ENCODE measurements at places on chromosomes 12 and 14. TPM values are rescaled to one million over a fixed set of nuclear protein-coding genes. Genes with fewer than 3 reads are reported as not detected.

GRCh38 chr12:123850246-123851134 lies 88.4 kb downstream of the DNAH10 start:
- H3K27ac ChIP-seq = no peak overlapping the region
- no peak overlapping the region for H3K4me3 ChIP-seq
- no peaks in the 10 kb centered on the region for H3K4me1 ChIP-seq
- H3K27me3 ChIP-seq = no peaks in the 10 kb centered on the region

DNA sequence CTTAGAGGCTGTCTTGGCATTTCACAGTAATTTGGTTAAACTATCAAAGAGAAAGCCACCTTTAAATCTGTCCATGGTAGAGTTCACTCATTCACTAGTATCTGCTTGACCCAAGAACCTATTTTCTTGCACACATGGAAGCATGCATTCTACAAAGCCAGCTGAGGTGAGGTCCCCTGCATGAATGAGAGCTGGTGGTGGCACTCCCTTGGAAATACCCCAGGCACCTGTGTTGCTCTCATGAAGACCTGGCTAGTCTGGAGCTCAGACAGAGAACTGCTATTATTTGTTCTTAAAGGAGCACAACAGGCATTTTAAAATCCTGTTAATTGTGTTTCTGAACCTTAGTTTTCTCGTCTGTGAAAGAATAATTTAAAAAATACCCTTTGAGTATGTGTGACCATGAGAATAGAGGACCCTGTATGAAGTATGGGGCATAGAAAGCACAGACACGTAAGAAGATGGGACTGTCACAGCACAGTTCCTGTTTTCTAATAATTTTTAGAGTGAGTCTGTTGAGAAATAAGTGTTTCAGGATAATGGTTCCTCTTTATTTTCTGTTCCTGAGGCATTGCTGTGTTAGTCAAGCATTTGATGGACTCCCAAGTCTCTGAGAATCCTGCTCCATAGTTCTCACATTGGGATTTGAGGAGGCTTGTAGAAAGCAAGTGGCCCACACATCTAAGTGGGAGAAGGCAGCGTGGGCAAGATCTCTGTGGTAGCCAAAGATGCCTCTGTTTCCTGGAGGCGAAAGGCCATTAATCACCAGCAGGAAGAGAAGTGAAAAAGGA lies 10.9 kb downstream of the RGS6 start:
- DNase-seq = no peak
- H3K27ac ChIP-seq = no peak overlapping the region
- H3K4me3 ChIP-seq = no peak overlapping the region
- H3K27me3 ChIP-seq = no peaks in the 10 kb centered on the region
- H3K4me1 ChIP-seq = no peaks in the 10 kb centered on the region

- peak overlapping the region; percentile 82 for H3K27ac ChIP-seq
- H3K4me1 ChIP-seq = peaks cover 45% of the 10 kb centered on the region
- H3K27me3 ChIP-seq = no peaks in the 10 kb centered on the region
Observed at GRCh38 chr12:6963791-6964413, 6.6 kb downstream of the PHB2 start.

Gene NOC4L
- total RNA-seq = 6.1 TPM
